Left ventricle myocardium inferior (tissue), 1 donor: ENCODE measurements at places on chromosomes 7 and 10.
A peak's percentile ranks its signal among the peaks of the same experiment; 100 is the strongest.

DNA sequence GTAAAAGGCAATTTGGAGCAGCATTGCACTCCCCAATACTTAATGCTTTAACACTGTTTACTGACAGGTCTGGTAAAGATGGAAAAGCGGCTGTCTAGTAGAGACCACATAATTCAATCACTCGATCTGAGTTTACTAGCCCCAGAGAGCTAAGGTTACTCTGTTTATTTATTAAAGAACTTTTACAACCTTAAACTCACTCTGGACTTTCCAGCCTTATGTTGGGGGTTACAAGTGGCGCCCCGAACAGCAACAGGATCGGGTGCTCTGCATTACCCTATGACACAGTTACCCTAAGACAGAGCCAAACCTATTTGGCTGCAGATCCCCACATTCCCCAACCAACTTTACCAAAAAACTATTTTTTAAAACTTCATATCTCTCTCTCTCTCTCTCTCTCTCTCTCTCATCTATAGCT lies 43.9 kb downstream of the MRPS24 start:
- peaks cover 41% of the 10 kb centered on the region for H3K27me3 ChIP-seq
- H3K36me3 ChIP-seq, result no peaks in the 10 kb centered on the region
- no peak for DNase-seq
- no peaks in the 10 kb centered on the region for H3K4me1 ChIP-seq

DNA sequence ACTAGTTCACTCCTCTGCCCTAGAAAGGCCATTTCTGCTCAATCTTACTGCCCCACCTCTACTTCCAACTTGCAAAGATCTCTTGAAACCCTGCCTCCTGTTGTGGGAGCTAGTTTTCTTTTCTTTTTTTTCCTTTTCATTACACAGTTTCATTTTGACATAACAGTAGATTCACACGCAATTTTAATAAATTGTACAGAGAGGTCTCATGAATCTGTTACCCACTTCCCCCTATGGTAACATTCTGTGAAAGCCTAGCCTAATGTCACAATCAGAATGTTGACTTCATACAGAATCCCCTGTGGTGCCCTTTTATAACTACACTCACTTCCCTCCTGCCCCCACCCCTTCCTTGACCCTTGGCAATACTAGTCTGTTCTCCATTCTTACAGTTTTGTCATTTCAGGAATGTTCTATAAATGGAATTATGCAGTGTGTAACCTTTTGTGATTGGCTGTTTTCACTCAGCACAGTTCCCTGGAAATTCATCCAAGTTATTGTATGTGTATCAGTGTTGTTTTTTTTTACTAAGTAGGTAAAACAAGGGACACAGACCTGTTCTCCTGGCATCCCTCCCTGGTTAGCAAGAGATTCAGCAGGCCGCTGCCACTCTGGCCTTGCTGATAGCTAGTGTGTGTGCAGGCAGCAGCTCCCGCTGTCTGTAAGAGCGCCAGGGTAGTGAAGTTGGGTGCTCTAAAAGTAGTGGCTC lies 21.5 kb downstream of the CHST3 start:
- no peak for DNase-seq
- H3K4me1 ChIP-seq, result peaks cover 92% of the 10 kb centered on the region
- peak overlapping the region; percentile 89 for H3K27ac ChIP-seq
- no peaks in the 10 kb centered on the region for H3K36me3 ChIP-seq
- peak overlapping the region; percentile 31 for H3K4me3 ChIP-seq

DNA sequence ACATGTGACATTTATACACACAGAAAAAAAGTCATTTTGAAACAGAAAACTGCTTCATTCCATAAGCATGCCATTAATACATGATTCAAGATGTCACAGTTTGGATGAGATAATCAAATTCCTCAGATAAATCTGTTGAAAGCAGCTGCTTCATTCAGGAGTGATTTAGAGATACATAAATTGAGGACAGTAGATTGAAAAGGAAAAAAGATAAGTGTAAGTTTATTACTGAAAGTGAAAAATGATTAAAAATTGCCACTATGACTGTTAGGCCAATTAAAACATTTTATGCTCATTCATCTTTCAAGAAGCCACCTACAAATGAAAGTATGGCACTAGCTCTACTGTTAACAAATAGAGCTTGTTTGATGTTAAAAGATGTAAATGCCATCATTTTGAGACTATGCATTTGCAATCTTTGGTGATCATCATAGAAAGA lies 136.9 kb upstream of the CDK6 start:
- no peaks in the 10 kb centered on the region for H3K27me3 ChIP-seq
- H3K36me3 ChIP-seq, result no peaks in the 10 kb centered on the region
- no peak overlapping the region for H3K4me3 ChIP-seq
- no peaks in the 10 kb centered on the region for H3K4me1 ChIP-seq

DNA sequence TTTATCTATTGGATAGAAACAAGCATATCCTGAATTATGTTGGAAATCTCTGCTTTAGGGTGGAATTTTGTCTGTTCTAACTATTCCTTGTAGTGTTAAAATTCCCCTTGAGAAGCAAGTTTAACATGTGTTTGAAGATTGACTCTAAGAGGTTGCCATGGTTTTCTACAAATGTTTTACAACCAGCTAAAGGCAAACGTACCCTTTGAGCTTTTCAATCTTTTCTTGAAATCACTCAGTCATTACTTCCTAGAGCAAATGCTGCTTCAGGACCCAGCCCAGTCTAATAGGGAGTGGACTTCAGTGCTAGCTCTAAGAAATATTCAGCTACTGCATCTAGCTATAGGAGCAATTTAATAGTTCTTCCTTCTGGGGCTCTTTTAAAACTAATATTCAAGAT lies 118.8 kb upstream of the IFRD1 start:
- H3K36me3 ChIP-seq, result peaks cover 27% of the 10 kb centered on the region
- H3K27ac ChIP-seq, result no peak overlapping the region
- no peak for DNase-seq
- H3K4me1 ChIP-seq, result peaks cover 4% of the 10 kb centered on the region
- no peaks in the 10 kb centered on the region for H3K27me3 ChIP-seq

GRCh38 chr7:78437118-78437517 lies 638.5 kb downstream of the PHTF2 start:
- H3K4me3 ChIP-seq, result no peak overlapping the region
- no peaks in the 10 kb centered on the region for H3K4me1 ChIP-seq
- H3K27me3 ChIP-seq, result no peaks in the 10 kb centered on the region
- DNase-seq, result no peak
- no peaks in the 10 kb centered on the region for H3K36me3 ChIP-seq
- H3K27ac ChIP-seq, result no peak overlapping the region

GRCh38 chr10:43174969-43175368 lies 36.7 kb downstream of the CSGALNACT2 start:
- no peak for DNase-seq
- H3K36me3 ChIP-seq, result peaks cover 67% of the 10 kb centered on the region
- no peaks in the 10 kb centered on the region for H3K27me3 ChIP-seq

DNA sequence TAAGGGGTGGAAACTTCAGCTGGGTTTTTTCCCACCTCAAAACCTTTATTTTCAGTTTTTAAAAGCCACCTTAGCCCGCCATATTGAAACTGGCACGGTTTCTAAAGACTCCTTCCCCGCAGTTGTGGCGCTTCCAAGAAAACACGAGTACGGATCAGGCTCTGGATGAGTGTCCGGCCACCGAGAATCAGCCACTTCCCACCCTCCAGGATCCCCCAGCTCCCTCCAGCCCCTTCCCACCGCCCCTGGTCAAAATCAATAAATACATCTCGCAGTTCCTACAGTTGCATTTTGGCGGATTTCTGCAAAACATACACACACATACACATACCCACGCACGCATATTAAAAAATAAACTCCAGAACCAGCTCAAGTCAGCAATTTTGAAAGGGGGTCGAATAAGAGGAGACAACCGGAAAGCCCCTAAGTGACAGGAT lies 1.1 kb downstream of the SFMBT2 start:
- H3K4me1 ChIP-seq, result peaks cover 78% of the 10 kb centered on the region
- H3K27me3 ChIP-seq, result no peaks in the 10 kb centered on the region
- H3K27ac ChIP-seq, result peak overlapping the region; percentile 87

DNA sequence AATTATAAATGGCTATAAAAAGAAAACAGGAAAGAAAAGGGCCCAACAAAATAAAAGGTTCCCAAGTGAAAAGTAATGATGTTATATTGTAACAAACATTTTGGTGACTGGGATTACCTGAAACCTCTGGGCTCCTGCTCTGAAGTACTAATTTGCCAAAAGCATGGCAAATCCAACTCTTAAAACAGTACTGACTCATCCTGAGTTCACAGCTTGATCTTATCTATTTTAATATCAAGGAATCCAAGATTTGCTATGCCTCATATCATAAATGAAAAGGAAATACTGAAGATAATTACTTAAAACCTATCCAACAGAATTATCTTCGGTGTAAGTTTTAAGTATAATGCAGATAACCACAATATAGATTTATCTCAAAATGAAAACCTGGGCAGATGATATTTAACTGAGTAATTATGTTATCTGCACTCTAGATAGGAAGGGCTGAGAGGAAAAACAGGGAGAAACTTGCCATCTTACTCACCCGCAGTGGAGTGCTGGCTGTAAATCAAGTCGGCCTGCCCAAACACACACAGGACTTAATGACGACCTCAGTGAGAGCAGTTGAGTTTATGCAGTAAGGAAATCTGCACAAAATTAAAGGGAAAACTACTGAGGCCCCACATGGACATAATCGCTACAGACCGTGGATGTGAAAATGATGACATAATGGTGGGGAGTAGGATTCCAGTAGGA lies 48.4 kb downstream of the MPP7 start:
- H3K27ac ChIP-seq, result no peak overlapping the region
- H3K36me3 ChIP-seq, result no peaks in the 10 kb centered on the region
- H3K4me1 ChIP-seq, result peaks cover 19% of the 10 kb centered on the region
- no peaks in the 10 kb centered on the region for H3K27me3 ChIP-seq
- H3K4me3 ChIP-seq, result no peak overlapping the region

GRCh38 chr7:98655611-98656010 lies 38.5 kb downstream of the NPTX2 start:
- no peaks in the 10 kb centered on the region for H3K4me1 ChIP-seq
- H3K36me3 ChIP-seq, result no peaks in the 10 kb centered on the region
- no peak overlapping the region for H3K27ac ChIP-seq
- DNase-seq, result no peak
- peaks cover 14% of the 10 kb centered on the region for H3K27me3 ChIP-seq
- H3K4me3 ChIP-seq, result no peak overlapping the region

DNA sequence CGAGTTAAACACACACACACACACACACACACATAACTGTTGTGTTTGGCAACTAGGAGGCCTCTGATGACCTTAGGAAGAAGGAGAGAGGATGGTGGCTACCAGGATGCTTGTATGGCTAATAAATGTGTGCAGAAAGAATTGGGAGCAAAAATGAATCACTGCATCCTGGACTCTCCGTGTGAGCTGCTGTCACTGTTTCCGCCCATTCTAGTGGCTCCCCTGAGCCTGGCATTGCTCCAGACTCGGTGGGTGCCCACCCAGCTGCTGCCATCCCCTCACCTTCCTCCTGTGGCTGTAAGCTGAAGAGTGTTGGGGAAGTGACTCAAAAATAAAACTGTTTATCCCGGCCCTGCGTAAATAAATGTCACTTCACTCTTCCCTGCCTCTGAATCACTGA lies 149.5 kb upstream of the MINDY3 start:
- no peaks in the 10 kb centered on the region for H3K27me3 ChIP-seq
- DNase-seq, result no peak
- no peaks in the 10 kb centered on the region for H3K4me1 ChIP-seq
- H3K4me3 ChIP-seq, result no peak overlapping the region
- H3K27ac ChIP-seq, result no peak overlapping the region
- no peaks in the 10 kb centered on the region for H3K36me3 ChIP-seq

DNA sequence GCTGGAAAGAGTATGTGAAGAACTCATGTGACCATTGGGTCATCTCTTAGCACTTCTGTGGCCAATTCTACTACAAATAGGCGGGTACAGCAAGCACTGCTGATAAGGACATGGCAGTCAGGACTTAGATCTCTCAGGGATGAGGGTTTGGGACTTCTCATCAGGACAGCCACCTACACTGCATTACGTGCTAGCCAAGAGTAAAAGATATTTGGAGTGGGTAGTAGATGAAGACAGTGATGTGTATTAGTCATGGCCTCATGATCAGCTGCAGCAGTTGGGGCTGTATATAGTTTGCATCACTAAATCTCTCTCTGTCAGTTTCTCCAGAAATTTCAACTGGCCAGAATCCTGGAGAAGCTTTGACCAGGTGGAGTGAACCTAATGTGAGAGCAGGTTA lies 9.2 kb downstream of the TAS2R60 start:
- no peak overlapping the region for H3K4me3 ChIP-seq
- H3K27ac ChIP-seq, result no peak overlapping the region
- no peaks in the 10 kb centered on the region for H3K4me1 ChIP-seq
- no peak for DNase-seq
- H3K27me3 ChIP-seq, result peaks cover 11% of the 10 kb centered on the region

DNA sequence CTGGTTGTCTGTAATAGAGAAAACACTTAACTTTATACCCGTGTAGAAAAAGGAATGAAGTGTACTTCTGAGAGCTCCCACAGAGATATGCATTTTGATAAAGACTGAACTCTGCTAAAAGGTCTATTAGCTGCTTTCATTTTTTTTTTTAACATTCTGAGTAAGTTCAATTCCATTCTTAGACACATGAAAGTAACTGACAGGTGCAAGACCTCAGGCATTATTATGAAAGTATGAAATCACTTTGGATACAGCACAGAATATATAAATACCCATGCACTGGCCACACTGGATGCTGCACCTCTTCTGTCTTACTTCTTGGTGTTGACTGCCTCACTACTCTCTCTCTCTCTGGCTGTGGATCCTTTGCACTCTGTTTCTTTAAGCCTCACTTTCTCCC lies 46.2 kb downstream of the VWDE start:
- no peak for DNase-seq
- H3K4me3 ChIP-seq, result no peak overlapping the region
- H3K27ac ChIP-seq, result no peak overlapping the region
- H3K36me3 ChIP-seq, result no peaks in the 10 kb centered on the region

GRCh38 chr10:98790817-98791216 lies 344.1 kb upstream of the HPS1 start:
- no peaks in the 10 kb centered on the region for H3K27me3 ChIP-seq
- no peaks in the 10 kb centered on the region for H3K36me3 ChIP-seq

DNA sequence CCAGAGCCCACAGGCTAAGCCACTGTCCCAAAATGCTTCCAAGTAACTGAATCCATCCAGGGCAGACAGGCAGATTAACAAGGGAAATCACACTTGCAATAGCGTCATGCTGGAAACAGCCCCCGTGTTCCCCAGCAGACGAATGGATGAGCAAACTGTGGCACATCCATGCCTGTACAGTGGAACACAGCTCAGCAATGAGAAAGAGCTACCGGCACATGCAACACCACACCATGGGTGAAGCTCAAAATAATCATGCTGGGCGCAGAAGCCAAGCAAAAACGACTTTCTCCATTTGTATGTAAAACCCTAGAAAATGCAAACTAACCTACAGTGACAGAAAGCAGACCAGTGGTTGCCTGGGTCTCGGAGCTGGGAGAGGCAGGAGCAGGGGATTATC lies 153.1 kb downstream of the SLIT1 start:
- no peak overlapping the region for H3K27ac ChIP-seq
- peaks cover 6% of the 10 kb centered on the region for H3K4me1 ChIP-seq
- peaks cover 20% of the 10 kb centered on the region for H3K27me3 ChIP-seq
